Stimulated activated memory B cell treated with anti-CD40 and anti-IgM and Interleukin-4, amounts not matched to agents 10 μg/mL and 1 μg/mL and 100 μg/mL, for 72 hours (primary cell): ENCODE measurements at places on chromosomes 2 and 18.

DNA sequence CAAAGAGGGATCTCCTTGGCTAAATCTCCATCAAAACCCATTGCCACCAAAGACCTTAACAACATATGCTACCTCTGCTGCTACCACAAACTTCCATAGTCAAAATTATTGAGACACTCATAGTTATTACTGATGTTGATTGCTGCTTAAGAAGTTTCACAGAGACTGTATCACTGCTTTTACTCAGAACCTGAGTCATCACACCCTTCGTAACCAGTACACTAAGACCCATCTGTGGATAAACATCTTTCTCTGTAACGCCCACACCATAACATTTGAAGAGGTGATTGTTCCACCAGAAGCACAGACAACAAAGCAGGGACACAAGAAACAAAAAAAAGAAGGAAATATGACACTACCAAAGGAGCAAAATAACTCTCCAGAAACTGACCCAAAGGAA lies 1563.1 kb downstream of the LRP1B start:
- no peak for ATAC-seq

DNA sequence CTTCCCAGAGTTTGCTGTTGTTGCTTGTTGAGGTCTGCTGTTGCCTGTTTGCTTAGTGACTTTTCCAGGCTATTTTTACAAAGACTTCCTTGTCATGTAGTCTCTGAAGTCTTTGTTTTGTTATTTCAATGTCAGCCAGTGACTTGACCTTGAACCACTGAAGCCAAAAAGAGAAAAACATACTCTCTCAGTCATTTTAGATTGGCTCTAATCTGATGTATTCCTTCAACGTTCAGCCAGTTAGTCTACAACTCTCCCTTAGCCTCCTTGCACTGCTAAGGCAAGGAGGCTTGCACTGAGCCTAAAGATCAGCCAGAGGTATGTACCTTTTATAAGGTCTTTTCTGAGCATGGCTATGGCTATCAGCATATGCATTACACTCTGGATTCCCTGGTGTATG lies 27.9 kb downstream of the KIAA1328 start:
- no peak for ATAC-seq

DNA sequence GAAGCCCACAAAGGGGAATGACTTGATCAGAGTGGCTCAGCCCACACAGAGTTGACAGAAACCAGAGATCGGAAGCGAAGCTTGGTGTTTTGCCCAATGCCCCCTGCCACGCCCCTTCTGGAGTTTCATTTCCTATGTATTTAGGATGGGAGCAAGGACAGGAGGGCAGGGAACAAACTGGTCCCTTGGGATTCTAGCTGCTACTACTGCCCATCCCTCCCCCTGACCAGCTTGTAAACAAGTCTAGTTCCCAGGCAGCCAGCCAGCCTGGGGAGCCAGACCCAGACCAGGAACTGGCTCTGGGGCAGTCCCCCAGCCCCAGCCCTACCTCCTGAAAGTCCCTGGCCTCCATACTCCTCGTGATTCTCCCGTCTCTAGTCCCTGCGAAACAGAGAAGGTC lies 8.3 kb downstream of the WNT6 start:
- ATAC-seq, result no peak

DNA sequence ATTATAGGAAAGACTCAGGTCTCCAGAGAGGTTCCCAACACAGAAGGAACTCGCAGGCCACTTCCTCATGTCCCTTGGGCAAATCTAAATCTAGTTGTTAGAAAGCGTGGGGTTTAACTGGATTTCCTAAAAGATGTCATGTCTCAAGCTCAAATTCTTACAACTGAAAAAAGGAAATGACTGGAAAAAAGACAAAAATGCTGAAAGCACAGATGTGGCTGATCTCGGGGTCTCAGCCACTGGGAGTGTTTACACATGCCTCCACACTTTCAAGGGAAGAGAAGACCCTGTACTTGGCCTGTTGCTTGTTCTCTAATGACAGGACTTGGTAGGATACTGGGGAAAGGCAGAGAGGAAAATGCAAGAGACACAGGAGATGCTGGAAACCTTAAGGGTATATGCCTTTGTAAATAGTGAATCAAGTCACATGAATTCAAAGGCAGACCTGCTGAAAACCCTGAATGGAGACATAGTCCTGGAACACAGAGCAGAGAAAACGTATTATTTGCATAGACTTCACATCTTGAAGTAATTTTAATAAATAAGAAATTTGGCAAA lies 160.9 kb upstream of the MEIS1 start:
- ATAC-seq, result no peak

GRCh38 chr2:34738691-34739090 lies 1139.6 kb upstream of the FAM98A start:
- ATAC-seq, result no peak

GRCh38 chr18:60668583-60668982 lies 296.0 kb upstream of the MC4R start:
- ATAC-seq, result no peak

- no peak for ATAC-seq
Measured at GRCh38 chr2:180705122-180705521, 275.3 kb upstream of the UBE2E3 start.

DNA sequence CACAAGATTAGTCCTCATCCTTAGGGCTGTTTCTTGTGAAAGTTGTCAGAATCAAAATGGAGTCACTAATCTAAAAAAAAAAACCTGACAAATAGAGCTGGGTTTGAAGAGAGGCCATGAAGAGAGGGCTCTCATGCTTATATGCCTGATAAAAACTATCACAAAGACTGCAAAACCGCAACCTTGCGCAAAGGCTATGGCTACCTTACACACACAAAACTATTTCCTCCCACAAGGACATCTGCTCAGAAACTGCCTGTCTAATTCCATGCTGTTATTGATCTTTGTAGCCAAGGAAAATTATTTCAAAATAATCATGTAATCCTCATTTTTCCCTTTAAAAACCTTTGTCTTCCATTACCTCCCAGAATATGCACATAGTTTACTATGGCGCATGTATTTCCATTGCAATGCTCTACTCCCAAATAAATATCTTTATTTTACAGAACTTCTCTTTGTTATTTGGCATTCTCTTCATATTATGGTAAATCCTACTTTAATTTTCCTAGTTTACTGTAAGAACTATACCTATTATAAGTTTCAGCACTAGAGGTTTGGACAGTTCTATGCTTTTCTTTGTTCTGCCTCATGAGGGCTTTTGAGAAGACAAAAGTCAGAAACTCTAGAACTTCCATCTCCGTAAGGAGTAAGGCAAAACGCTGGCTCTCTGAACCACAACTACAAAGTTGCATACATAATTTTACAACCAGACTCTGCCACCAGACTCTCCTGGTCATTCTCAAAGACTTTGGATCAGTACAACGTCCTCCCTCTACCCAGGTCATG lies 9.6 kb upstream of the DPYSL5 start:
- ATAC-seq, result no peak

GRCh38 chr18:57434536-57435494 lies at the start of gene ONECUT2:
Gene ONECUT2, plus strand, starts transcription at chr18:57435374. Its CDS starts 343 bp downstream, at chr18:57435717.
- ATAC-seq, result peak; percentile 78

DNA sequence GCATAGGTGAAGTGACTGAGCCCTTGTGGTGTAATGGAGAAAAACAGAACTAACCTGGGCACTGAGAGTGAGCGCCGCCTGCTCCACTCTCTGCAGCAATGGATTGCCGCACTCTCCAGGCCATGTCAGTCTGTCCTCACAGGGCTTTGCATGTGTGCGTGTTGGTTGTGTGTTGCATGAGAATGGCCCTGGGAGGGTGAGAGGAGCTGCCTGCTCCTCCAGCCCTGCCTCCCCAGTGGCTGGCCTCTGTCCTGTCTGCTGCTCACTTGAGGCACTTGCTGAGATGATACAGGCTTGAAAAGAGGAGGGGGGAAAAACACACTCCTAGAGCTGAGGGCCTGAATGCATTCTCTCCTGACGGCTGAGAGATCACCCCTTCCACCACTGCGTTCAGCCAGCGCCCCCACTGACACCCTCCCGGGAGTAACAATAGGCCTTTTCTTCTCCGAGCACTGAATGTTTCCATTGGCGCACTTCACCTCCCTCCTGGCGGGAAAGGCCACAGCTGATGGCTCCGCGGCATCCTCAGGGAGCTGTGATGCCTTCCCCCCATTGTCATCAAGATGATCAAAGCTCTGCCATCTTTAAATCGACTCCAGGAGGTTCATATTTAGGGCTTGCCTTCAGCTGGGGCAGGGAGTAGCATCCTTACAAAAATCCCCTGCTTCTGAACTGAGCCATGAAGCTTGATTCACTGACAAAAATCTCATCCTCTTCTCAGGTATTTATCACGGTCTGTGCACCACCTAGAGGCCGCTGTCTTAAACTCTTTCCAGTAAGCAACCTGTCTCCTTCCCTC lies 49.9 kb upstream of the DAPL1 start:
- peak; percentile 55 for ATAC-seq

GRCh38 chr2:192254444-192254843 lies 59.7 kb upstream of the TMEFF2 start:
- ATAC-seq, result no peak

DNA sequence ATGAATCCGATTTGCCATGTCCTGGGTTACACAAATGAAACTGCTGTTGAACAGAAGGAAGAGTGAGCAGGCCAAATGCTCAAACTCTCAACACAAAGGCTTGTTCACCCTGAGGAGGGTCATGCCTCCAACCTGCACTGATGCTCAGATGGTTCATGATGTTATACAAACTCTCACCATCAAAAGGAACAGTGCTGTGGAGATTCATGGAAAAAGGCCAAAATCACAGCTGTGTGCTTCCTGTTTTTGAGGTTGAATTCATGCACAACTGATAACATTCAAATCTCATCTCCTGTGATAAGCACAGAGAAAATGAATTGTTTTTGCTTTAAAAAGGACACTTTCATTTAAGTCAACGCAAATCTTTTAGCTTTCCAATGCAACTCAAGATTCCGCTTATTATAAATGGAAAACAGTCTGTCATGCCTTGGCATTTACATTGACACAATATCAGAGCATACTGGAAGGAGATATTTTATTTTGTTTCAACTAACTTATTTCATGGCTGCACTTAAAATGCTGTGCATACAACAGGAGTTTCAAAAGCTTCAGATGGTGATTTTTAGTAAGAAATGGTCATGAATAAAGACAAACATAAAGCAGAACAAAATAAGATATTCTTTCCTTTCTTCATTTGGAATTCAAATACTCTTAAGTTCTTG lies 22.2 kb upstream of the TTN start:
- no peak for ATAC-seq

GRCh38 chr2:54228945-54229344 lies 27.1 kb downstream of the TSPYL6 start:
- no peak for ATAC-seq

DNA sequence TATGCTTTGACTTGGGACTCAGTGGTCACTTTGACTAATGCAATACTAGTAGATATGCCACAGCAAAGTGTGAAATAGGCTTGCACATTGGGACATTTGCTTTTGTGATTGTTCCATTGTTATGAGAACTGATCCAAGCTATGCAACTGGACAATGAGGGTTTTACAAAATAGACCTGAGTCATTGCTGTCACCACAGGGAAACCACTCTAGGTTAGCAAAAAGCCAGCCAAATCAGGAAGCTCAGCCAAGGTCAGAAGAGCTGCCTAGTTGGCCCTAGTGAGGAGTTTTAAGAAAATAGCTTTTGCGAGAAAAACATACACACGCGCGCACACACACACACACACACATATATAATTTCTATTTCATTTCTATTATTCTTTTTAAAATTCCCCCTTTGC lies 452.4 kb upstream of the CDH7 start:
- ATAC-seq, result no peak

DNA sequence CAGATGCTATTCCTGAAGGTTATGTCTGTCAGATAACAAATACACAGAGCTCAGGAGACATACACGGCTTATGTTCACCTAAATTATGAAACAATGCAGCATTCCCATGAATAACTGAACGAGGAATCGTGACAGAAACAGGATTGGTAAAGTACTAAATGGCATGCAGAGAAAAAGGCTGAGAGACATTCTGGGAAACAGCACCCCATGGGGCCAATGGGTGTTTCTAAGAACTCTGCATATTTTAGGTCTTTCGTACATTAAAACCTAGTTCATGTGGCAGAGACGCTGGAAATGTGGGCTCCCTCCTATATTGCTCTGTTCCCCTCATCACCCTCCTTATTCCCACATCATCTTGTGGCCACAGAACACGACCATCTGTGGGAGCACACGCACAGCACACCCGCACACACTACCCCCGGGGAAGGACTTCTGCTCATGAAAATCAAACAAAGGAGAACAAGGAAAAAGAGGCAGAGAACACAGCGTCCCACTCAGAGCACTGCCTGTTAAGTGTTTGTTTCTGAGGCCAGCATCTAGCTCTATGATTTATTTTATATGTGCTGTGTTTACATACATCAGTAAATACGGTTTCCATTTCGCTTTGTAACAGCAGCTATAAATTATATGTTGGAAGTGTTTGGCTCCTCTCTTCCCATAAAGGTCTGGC lies 143.6 kb downstream of the AFF3 start:
- ATAC-seq, result no peak

DNA sequence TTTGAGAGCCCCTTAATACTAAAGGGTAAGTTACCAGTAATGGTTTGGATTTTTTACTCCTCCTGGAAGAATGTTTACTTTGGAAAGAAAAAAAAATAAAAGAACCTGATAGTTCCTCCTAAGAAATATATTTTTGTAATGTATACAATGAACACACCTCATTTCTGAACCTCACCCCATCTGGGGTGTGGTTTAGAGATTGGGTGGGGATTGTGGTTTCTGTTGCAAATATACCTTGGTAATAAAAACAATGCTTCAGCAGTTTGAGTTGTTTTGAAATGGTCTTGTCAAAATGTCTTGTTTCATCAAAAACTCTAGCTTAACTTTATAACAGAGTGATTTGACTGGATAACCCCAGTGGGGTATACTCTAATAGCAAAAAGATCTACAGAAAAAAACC lies 448.9 kb upstream of the MEIS1 start:
- no peak for ATAC-seq

DNA sequence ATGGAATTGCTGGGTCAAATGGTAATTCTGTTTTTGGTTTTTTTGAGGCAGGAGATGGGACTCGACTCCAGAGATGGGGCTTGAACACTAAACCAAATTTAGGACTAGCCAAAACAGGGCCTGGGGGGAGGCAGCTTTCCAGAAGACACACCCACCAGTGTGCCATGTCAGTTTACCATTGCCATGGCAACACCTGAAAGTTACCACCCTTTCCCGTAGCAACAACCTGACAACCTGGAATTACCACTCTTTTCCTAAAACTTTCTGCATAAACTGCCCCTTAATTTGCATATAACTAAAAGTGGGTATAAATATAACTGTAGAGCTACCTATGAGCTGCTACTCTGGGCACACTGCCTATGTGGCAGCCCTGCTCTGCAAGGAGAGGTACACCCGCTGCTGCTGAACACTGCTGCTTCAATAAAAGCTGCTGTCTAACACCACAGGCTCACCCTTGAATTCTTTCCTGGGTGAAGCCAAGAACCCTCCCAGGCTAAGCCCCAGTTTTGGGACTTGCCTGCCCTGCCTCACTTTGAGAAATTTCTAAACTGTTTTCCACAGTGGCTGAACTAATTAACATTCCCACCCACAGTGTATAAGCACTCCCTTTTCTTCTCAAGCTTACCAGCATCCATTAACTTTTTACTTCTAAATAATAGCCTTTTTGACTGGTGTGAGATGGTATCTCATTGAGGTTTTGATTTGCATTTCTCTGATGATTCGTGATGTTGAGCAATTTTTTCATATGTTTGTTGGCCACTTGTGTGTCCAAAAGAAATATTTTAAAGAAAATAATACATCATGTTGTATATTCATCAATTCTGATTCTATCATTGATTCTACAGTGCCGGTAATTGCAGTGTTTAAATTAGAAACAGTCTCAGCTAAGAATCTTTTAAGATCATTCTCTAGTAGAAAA lies 10.6 kb downstream of the CDK15 start:
- ATAC-seq, result no peak

- ATAC-seq, result no peak
Measured at GRCh38 chr18:12679183-12679786, 21.4 kb upstream of the SPIRE1 start.

GRCh38 chr2:85434696-85435095 lies 16.2 kb downstream of the SH2D6 start:
- no peak for ATAC-seq
